ENCODE measurements at places on chromosomes 1 and 21.
A peak's percentile ranks its signal among the peaks of the same experiment; 100 is the strongest.

DNA sequence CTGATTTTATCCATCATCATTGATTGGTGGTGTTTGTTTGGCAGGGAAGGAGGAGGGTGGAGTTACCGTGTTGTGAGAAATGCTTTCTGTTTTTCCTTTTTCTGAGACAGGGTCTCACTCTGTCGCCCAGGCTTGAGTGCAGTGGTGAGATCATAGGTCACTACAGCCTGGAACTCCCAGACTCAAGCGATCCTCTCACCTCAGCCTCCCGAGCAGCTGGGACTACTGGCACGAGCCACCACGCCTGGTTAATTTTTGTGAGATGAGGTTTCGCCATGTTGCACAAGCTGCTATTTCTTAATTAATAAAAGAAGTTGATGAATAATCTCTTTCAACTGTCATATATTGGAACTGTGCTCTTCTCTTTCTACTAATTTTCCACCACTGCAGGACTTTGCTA is 44.3 kb downstream of the HUNK start:
- DNase-seq: no peak

- peak; percentile 61 for DNase-seq
Observed at GRCh38 chr1:155729031-155729898, 40.4 kb downstream of the DAP3 start.

GRCh38 chr1:59158321-59158720 is 138.6 kb upstream of the FGGY start:
- DNase-seq: no peak

DNA sequence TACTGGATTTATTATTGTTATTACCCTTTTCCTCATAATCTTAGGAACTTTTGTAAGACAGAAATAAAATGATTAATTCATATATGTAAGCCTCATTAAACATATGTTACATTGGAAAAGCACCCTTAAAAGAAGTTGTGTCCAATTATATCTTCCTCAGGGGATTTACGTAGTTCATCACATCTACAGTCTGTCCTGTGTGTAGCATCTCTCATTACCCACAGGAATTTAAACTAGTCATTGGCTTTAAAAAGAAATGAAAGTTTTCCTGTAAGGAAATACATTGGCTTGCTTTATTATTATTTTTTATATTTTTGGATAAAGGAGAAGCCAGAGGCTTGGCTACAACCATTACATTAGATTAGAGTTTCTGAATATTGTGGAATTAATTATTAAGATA is 56.1 kb downstream of the SWT1 start:
- DNase-seq: no peak

GRCh38 chr1:51303751-51304251 is 26.6 kb downstream of the TTC39A start:
- DNase-seq: no peak

DNA sequence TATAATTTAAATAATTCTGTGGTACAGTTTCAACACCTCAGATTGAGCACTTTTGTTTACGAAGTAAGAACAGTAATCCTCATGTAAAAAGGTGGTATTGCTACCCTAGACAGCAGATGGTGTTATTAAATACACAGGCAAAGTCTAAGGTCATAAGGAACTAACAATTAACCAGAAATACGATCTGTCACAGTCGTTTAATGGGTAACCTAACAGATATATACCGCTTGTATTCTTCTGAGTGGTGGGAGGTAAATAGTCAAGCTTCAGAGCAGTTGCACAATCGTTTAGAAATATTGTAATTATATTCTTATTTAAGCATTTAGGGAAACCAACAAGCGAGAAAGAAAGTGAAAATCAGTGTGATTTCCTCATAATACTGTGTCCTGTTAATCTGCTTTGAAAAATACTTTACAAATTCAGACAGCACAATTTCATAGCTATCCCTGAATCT is 9.8 kb upstream of the IRF2BP2 start:
- no peak for DNase-seq

GRCh38 chr21:42384989-42385388 is 10.9 kb downstream of the TMPRSS3 start:
- DNase-seq: no peak

DNA sequence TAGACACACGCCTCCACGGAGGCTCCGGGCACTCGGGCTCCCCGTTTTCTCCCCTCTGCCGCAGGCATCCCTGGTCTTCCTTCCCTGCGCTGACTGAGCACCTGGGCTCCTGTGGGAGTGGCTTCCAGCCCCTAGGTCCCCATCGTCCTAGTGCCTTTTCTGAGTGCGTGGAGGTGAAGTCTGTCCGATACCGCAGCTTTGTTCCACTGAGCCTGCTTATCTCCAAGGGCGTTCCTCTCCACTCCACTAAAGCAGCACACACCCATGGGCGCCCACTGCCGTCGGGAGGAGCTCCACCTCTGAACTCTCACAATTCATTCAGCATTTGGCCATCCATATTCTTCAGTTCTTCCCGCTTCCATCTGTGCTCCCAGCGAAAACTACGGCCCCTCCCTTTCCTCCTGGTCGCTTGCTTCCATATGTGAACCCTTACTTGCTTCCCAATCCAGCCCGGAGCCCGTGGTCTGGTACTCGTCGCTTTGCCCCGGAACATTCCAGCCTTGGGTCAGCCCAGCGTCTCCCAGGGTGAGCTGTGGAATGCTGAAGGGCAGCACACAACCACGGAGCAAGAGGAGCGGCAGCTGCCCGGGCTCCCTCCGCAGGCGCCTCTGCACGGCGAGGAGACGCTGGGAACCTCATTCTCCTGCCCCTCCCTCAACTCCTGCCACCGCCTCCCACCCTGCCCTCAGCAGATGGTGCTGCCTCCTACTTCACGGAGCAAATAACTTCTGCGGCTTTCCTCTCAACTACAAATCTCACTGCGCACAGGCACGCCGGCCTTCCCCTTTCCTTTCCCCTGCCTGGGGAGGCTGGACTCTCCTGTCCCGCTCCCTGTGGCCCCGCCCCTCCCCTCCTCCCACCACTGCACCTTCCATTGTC is 27.5 kb downstream of the ATP8B2 start:
- peak; percentile 52 for DNase-seq

DNA sequence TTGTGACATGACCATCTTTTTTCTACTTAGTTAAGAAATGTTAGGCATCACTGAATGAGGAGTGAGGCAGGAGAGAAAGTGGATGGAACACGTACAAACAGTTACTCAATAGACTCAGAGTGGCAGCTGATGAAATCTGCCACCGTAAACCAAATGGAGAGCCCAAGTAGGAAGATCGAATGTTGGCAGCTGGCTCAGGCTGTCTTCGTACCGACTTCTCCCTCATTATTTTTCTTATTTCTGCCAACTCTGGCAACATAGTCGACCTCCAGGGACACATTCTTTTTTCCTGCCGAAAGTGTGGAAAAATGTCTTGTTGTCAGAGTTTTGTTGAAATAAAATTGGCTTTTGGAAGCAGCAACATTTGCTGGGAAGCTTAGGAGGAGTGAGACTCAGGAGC is 143.3 kb downstream of the GREM2 start:
- no peak for DNase-seq

DNA sequence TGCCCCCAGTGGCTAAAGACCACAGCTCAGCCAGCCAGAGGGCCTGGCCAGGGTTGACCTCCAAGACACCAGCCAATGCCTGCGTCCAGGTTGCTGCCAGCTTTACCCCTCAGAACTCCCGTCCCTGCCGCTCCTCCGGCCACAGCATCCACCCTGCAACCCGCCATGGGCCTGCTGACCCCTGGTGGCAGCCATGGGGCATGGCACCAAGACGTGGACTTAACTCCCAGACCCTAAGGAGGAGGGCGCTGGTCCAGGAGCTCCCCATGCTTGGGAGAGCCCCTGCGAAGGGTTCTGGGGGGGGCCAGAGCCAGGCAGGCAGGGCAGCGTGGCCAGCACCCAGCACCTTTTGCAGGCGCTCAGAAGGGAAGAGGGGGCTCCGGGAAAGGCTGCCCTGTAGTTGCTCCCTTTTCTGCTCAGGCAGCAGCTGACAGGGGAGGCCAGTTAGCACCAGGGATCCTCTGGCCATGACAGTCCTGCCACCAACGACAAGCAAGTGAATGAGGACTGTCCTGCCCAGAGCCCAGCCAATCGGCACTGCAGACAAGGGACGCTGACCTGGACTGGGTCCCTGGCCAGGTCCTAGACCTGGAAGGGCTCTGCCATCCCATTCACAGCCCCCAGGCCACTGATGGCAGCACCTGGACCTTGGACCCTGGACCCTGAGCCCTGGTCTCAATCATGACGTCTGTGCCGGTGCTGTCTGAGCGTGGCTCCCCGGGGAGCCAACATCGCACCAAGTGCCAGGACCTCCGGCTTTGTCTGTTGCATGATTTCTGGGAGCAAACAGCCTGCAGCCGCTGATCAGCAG is 246.2 kb downstream of the NPHP4 start:
- peak; percentile 72 for DNase-seq

DNA sequence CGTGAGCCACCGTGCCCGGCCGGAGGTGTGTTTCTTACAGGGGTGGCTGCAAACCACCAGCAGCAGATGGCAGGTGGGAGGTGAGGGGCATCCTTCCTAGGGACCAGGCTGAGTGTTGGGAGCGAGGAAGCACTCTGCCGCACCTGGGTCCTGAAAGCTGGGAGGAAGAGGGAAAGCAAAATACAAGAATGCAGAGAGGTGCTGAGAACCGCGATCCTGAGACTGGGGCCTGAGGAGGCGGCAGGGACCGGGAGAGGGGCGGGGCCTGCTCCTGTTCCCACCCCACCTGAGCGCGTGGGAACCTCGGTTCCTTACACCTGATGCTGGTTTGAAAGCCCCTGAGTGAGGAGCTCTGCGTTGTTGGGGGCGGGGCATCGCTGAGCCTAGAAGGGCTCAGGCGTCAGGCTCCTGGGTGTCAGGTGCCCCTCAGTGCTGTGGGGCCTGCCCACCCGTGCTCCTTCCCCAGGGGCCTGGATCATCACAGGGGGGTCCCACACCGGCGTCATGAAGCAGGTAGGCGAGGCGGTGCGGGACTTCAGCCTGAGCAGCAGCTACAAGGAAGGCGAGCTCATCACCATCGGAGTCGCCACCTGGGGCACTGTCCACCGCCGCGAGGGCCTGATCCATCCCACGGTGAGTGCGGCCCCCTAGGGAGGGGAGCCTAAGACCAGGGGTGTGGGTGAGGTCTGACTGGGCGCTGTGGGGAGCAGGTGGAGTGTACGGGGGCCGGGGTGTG is 15.5 kb downstream of the TRPM2 start:
- no peak for DNase-seq

DNA sequence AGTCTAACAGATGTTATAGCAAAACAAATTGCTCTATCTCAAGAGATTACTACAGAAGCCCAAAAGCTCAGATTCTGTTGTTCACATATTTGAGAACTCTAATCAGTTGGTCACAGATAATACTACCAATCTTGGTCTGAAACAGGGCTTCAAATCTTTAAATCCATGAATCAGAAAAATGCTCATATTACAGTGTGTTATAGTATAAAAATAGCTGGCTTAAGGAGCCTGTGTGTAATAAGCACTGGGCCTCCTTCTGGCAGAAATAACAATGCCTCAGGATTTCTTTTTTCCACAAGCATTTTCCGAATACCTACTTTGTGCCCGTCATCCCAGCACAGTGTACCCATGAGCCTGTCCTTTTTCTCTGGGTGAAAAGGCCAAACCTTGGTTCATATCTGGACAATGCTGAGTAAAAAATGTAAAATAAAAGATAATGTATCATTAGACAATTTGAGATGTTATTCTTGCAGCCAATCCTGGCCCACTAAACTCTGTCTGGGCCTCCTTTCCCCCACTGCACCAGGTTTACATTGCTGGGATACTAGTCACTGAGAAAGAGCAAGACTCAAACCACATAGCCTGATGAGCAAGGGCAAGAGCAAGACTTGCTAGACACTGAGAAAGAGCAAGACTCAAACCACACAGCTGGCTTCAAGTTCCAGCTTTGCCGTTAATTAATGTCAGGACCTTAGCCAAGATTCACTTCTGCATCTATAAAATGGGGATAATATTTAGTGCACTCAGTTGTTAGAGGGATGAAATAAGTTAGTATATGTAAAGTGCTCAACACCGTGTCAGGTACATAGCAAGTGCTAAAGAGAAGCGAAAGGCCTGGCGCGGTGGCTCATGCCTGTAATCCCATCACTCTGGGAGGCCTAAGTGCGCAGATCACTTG is 17.0 kb upstream of the ADAR start:
- DNase-seq: no peak

GRCh38 chr1:54312796-54313316 is 93.3 kb downstream of the SSBP3 start:
- DNase-seq: no peak

DNA sequence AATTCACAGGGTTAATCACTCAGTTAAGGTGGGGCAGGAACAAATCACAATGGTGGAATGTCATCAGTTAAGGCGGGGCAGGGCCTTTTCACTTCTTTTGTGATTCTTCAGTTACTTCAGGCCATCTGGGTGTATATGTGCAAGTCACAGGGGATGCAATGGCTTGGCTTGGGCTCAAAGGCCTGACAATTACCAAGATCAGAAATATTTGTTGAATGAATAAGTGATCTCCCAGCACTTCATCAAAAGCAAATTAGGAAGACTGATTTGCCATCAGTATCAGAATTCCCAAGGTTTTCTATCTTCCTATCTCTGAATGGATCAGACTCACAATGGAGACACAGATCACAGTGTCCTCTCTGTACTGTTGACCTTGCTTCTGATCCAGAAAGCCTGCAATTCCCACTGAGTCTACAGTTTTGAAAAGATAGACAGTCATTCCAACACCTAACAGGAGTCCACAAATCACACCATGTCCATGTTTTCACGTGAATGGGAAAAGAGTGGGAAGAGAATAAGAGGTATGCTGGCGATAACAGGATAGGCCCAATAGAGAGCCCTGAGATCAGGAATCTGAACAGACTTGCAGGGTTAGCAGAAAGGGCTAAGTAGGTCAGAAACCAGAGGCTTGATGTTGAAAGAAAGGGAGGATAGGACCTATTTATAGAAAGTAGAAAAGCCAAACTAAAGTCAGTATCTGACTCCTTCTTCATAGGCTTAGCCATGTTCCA is 75.3 kb downstream of the KCNK1 start:
- no peak for DNase-seq

GRCh38 chr1:109237512-109237911 is 11.8 kb upstream of the CELSR2 start:
- no peak for DNase-seq

GRCh38 chr21:41957991-41958766 is 4.4 kb upstream of the C2CD2 start:
- DNase-seq: peak; percentile 30

DNA sequence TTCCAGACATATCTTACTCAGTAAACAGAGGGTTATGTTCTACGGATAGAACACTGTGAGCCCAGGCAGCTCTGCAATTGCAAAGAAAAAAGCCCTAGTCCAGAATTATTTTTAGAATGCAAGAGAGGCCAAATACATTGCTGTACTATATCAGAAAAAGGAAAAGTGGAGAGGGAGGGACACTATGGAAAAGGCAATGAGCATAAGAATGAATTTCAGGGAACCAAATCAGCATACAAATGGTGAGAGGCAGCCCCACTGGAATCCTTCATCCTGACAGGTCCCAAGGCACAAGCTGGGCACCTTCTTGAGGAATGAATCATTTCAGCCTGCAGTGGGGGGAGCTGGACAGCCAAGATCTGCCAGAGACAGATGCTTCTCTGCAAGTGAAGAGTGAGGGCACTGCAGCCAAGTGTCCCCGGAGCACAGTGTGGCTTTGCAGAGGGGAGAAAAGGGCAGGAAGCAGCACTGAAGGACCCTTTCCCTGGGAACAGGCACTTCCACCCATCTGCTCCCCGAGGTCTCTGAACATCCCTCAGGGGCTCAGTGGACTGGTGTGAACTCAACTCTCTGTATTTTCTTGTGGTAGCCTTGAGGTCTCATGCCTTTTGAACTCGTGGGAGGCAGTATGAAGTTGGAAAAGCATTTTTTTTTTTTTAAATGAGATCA is 115.6 kb downstream of the XCL2 start:
- peak; percentile 78 for DNase-seq
